ENCODE measurements at places on chromosomes 6 and 20.

DNA sequence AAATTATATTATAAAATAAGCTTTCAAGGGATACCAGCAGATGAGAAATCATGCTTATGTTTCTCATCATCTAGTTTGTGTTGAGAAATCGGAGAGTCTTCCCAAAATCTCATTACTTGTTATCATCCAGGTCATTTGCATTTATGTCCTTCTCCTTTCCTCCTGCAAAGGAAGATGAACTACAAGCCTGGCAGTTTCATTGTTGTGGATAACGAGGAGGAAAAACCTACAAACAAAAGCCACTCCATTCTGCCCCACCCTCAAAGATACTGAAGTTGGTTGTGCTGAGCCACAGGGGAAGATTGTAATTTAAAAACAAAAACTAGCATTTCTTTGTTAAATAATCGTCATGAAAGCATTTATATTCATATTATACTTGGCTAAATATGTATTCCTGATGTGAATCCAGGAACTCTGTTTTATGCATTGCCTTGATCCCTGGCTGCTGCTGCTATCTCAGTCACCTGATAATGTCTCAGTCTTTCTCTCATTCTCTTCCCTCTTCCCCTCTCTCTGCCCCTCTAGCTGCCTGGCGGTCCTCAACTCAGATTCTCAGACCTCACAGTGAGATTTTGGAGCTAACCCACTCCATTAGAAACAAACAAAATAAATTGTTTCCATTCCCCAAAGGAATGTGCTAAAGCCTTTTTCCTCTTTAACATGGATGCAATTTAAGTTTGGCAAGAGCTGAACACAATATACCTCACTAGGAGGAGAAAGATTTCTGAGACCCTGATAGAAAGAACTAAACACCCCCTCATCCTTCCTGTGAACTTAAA, 185.3 kb downstream of the ADAT2 start:
- DNase-seq, result no peak

DNA sequence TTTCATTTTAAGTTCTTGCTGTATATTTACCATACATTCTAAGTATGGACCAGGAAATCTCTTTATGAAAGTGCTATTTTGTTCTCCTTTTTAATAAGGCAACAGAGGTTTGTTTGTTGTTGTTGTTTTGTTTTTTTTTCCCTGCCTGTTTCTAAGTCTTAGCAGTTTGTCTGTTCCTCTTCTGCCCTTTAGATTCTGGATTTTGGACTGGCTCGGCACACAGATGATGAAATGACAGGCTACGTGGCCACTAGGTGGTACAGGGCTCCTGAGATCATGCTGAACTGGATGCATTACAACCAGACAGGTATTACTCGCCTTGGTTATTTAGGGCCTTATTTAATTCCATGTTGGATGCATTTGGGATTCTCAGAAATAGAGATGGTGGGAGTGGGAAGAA, 48.0 kb downstream of the MAPK14 start:
- DNase-seq, result peak; percentile 17

- DNase-seq, result no peak
Observed at GRCh38 chr20:35714127-35714526, 14.9 kb downstream of the ROMO1 start.

DNA sequence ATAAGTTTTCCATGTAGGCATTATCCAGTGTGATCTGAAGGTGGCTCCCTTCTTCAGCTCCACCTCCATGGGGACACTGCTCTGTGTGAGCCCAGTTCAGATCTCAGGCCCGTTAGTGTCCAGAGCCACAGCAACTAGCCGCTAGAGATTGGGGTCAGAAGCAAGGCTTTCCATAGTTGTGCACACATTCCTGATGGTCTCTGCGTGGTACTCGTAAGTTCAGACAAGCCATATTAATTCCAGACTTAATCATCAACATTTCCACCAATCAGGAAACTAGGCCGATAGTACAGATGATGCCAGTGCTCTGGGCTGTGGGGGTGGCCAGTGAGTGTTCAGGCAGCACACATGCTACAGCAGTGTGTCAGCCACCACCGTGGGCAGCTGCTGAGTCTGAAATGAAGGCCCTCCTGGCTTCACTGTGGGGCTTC, 17.5 kb upstream of the SYNCRIP start:
- peak; percentile 33 for DNase-seq

DNA sequence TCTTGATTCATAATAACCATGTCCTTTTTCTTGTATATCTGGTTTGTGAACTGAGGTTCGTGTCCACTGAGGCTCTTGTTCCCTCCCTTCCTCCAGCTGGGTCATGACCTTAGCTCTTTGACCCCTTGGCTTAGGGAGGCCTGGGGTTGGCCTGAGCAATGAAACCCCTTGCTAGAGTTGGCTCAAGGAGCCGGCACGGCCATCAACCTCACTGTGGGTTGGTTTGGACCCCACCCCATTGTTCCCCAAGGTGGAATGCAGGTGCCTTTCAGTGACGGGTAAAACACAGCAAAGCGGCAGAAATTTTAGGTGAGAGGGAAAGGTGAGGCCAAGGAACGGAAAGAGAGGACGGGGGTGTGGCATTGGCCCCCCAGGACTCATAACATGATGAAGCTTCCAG, 44.5 kb upstream of the PHACTR3 start:
- DNase-seq, result no peak

DNA sequence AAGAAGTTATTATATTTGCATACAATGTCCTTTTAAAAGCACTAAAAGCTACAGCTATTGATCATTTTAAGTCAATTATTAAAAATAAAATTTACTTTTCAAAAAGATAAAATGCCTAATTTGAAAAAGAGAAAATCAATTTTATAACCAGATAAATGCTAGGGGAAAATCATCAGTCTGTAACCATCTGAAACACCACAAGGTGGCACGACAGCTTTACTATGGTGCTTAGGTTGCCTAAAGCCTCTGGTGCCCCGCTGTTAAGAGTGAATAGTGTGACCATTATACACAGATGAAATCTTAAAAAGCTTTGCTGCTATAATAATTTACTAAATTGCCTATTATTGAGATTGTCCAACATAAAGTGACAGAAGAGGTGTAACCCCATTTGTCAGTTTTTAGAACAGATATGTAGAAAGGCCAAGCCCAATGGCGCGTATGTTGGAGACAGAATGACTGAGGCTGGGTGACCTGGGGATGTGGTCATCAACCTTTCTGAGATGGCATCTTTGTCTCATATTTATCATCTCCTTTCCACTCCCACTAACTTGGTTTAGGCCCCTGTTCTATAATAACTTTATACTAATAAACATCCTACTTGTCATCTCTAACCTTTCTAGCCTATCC, 100.8 kb downstream of the MOXD1 start:
- DNase-seq, result peak; percentile 60

DNA sequence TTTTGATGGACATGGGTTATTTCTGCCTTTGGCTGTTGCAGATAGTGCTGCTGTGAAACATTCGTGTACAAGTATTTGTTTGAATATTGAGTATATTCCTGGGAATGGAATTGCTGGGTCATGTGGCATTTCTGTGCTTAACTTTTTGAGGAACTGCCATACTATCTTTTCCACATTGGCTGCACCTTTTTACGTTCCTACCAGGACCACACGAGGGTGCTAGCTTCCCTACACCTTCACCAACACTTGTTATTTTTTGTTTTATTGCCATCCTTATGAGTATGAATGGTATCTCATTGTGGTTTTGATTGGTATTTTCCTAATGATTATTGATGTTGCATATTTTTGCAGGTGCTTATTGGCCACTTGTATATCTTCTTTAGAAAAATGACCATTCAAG, 47.8 kb upstream of the PLCG1 start:
- no peak for DNase-seq

GRCh38 chr6:134738211-134738885, 211.6 kb downstream of the ALDH8A1 start:
- no peak for DNase-seq

- no peak for DNase-seq
Observed at GRCh38 chr6:34531580-34532201, 24.4 kb downstream of the SPDEF start.

DNA sequence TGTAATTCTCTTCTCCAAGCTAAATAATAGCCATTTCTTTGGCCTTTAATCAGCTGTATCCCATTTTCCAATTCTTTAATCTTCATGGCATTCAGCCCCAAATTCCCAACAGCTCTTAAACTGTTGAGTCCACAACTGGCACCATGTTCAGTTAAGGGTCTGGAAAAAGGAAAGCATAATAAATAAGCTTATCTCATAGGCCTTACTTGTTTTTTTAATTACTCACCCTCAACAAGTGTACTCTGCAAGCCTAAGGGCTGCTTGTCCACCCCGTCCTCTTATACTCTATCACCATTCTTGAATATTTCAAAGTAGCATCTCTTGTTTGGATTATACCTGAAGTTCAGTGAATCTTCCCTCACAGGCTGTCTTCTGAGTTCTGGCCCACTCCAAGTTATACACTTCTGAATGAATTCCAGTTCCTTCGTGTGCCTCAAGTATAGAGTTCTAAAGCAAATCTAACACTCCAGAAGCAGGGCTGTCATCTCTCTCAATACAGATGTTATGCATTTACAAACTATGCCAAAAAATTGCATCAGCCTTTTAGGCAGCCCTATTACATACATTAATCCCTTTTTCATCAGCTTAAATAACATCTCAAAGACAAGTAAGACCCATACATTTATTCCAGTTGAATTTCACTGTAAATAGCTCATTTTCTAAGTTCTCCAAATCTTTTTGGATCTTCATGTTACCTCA, 98.7 kb downstream of the COL21A1 start:
- no peak for DNase-seq

DNA sequence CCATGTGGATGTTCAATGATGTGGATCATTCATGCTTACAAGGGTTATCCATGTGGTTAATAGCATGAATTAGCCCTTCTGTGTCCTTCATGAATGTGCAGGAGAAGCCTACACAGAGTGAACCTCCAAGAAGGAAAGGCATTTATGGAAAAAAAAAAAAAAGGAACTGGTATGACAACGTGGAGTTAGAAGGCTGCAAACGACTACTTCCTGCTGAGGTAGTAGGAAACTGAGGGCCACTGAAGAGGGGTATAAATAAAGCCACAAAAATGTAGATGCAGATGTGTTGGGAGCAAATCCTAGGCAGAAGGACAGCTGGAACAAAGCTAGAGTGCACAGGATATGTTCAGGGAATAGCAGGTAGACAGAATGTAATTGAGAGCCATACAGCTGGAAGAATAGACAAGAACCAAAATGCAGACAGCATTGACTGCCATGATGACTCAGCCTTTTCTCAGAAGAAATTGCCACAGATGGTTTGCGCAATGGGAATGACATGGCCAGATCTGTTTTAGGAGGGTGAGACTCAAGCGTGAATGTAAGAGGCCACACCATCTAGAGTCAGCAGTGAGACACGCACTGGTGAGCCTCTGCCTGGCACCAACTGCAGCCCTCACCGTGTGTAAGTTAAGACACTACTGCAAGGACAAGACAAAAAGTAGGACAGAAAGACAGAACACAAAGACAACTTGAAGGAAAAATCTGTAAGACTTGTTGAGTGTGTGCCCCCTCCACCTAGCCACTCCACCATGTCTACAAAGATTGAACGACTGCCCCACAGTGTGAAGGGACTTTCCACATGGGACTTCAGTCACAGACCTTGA, 79.8 kb downstream of the KIF13A start:
- no peak for DNase-seq

- no peak for DNase-seq
Observed at GRCh38 chr20:32761417-32761830, 761 bp upstream of the DNMT3B start.

DNA sequence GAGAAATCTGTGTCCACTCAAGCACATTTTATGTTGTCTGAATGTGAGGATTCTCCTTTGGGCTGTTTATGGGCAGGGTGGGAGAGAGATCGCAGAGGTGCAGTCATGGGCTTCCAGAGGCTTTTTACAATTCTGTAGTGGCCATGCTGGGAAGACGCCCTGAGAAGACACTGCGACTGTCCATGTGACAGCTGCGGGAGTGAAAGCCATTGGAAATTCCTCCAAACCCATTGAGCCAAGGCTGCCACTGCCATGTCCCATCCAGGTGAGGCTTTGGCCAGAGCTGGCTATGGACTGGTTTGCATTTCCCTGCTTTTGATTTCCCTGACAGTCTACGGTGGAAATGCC, 216.9 kb upstream of the ECI2 start:
- no peak for DNase-seq

- DNase-seq, result no peak
Observed at GRCh38 chr6:155493026-155493693, 37.5 kb upstream of the NOX3 start.

Data from HEK293T (cell line).